ENCODE measurements at places on chromosomes 16 and 17.
A peak's percentile ranks its signal among the peaks of the same experiment; 100 is the strongest.

DNA sequence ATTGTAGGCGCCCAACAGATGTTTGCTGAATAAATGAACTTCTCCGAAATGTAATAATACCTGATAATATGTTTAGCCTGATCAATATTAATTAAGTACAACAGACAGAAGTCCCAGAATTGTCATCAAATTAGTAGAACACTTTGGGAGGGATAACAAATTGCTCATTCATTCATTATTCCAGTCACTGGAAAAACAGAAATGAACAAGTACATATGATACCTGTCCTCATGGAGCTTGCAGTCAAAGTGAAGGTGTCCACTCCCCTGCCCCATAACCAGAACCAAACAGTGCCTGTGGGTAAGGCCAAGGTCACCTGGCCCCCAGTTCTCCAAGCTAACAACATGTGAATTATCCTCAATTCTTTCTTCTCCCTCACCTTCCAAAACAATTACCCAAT, 42.8 kb downstream of the MYO1D start:
- no peak for DNase-seq

DNA sequence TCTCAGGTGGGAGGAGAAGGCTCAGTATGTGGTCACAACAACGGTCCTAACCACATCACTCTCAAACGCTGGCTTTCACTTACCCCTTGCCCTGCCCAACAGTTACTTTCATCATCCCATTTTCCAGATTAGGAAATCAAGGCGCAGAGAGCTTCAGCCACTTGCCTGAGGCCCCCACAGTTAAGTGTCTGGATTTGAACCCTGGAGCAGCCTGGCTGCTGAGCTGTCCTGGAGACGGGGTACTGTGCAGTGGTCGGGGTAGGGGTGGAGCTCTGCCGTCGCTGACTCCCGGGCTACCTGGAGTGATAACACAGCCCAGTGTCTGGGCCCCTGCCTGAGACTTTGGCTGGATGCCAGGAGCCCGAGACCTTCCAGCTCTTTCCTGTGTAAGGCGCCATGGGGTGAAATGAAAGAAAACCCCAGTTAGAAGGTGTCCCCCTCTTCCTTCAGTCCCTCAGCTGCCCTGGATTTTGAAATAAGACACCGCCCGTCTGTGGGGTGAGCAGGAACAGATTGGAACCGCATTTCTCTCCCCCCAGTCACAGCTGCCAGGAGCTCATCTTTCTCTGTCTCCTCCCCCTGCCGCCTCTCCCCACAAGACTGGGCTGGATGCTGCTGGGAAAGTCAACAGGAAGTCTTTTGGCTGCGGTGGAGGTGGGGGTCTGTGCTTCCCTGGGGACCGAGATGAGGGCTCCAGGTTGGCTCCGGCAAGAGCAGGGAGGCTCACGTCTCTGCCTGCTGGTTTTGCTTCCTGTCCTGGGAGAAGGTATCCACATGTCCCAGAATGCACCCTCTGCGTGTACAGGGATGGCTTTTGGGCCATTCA, 280.2 kb downstream of the SEC14L1 start:
- no peak for DNase-seq

DNA sequence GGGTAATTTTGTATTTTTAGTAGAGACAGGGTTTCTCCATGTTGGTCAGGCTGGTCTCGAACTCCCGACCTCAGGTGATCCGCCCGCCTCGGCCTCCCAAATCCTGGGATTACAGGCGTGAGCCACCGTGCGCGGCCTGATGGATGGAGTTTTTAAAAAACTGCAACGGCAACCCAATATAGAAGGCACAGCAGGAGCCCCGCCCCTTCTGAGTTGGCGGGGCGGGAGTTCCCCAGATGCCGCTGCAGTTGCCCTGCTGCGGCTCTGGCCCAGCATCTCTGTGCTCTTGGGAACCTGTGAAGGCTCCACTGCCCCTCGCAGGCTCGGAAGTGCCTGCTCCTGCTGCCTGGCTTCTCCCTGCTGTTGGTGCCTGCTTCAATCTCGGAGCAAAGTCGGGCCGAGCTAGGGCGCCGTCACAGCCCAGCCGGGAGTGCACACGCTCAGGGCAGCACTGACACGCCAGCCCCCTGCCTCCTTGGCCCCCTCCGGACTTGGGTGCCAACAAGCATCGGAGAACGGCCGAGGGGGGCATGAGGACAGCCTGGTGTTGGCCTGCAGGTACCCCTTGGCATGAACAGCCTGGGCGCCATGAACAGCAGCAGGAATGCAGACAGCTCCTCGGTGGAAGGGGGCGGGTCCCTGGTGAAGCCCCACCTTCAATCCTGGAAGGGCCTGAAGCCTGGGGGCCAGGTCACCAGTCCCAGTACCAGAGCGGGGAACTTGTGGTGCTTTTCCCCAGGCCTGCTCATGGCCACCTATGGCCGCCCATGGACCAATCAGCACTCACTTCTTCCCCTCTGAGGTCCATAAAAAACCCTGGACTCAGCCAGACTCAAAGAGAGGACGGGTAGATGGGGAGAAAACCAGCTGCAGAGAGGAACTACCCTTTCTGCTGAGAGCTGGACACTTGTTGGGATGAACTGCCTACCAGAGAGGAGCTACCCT, 2.3 kb upstream of the NT5M start:
- peak; percentile 71 for DNase-seq

GRCh38 chr17:82348866-82349265, 10.2 kb upstream of the TEX19 start:
- DNase-seq = no peak

DNA sequence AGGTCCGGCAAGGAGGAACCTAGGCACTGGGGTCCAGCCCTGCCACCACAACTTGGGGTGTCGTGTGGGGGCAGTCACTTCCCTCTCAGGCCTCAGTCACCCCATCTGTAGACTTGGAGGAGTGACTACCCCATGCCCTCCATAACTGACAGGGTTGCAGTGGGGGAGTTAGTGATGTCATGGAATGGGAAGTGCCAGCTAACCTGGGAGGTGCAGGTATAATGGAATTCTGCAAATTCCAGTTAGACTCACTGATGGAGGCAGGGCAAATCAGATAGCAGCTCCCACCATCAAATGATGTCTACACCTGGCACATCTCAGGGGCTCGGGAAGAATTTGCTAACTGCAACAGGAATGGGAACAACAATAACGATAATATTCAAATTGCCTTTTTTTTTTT, 72.9 kb downstream of the CNGB1 start:
- DNase-seq = no peak

DNA sequence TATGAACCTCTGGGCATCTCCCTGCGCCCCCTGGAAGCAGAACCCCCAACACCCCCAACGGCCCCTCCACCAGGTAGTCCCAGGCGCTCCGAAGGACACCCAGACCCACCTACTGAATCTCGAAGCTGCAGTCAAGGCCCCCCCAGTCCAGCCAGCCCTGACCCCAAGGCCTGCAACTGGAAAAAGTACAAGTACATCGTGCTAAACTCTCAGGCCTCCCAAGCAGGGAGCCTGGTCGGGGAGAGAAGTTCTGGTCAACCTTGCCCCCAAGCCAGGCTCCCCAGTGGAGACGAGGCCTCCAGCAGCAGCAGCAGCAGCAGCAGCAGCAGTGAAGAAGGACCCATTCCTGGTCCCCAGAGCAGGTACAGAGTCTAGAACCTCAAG, 1.5 kb downstream of the BCL6B start:
- no peak for DNase-seq

DNA sequence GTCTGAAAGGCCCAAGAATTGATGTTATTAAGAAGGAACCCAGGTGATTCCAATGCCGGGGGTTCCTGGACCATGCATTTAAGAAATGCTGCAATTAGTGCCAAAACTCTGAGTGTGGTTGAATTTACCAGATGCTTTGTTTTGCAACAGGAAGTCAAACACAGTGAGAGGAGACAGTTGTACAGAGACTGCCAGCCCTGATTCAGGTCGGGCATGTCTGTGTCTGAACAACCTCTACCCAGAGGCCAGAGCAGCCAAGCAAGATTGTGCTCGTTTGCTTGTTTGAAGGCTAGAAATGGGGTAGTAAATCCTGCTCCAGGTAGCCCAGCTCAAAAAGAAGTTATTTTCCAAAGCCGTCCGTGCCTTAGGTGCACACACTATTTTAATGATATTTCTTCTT, 412.4 kb upstream of the ERCC4 start:
- no peak for DNase-seq

DNA sequence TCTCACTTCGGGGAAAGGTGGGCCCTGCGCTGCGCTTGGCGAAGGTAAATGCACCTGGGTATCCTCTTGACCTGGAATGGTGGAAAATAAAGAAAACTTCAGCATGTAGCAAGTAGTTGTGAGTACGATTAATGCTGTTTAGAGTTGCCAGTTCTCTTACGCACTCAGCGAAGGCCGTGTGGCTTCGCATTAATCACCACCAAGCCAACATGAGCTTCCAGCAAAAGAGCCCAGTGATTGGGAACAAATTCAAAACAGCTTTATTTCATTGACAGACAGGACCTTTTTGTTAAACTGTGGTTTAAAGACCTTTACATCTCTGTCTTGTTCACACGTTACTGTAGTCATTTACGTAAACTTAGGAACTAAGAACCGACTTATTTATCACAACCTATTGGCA, 531.4 kb downstream of the MAF start:
- DNase-seq = no peak

GRCh38 chr17:35947156-35947585, 3.7 kb upstream of the LYZL6 start:
- no peak for DNase-seq

DNA sequence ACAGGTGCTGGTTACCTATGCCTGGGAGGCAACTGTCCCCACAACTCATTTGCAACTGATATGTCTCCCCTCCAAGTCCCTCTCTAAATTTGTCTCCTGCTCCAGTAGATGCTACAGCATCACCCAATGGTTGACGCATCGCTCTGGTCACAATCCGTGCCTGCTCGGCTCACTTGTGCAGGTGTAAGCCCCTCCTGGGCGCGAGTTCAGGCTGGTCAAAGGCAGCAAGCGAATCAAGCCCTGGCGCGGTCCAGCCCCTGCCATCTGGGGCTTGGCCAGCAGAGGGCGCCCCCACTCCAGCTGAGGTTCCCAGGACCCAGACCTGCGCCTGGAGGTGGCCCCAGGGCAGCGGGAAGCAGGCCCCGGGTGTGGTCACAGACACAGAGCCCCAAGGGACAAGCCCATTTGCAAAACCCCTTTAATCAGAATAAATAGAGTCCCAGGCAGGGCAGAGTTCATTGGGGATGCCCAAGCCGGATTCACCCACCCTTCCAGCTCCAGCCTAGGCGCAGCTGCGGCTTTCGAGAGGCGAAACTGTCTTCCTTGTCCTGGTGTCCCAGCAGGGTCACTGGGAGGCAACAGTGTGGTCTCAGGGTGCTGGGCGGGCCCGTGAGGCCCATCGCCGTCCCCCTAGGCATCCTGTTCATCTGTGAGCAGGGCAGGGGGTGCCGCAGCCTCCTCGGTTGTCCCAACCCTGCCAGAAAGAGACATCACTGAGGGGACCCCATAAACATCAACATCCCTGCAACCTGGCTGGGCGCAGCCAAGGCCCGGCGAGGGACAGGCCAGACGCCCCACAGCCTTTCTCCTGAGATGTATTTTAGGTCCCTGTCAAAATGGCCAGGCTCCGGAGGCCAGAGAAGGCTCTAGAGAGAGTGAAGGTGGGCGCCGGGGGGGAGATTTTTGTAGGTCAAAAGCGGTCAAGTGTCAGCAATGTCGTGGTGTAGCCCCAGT, 15.8 kb downstream of the TMC6 start:
- DNase-seq = peak; percentile 81

GRCh38 chr16:1534021-1535020, 855 bp downstream of the TMEM204 start:
- peak; percentile 46 for DNase-seq

DNA sequence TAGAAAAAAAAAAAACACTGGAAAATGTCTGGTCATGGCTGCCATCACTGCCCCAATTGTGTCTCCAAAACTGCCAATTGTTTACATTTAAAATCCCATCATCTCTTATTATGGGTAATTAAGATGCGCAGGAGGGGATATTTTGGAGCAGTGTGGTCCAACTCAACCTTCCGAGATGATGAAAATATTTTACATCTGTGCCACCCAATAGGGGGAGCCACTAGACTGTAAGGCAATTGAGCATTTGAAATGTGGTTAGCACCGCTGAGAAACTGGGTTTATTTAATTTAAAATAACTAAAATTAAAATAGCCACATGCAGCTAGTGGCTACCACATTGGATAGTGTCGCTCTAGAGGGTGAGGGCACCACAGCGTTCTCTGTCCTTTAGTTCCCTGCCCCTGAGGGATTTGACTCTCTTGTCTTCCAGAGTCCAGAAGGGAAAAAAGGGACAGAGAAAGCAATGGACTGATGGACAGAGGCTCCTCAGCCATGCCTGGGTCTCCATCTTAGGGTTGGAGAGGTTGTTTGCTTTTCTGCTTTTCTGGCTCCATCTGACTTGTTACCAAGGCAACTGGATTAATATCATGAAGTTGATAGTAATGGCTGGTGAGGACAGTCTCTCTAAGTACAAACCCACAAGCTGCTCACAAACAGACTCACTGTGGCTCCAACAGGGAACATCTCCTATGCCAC, 3.5 kb downstream of the MPO start:
- DNase-seq = no peak

DNA sequence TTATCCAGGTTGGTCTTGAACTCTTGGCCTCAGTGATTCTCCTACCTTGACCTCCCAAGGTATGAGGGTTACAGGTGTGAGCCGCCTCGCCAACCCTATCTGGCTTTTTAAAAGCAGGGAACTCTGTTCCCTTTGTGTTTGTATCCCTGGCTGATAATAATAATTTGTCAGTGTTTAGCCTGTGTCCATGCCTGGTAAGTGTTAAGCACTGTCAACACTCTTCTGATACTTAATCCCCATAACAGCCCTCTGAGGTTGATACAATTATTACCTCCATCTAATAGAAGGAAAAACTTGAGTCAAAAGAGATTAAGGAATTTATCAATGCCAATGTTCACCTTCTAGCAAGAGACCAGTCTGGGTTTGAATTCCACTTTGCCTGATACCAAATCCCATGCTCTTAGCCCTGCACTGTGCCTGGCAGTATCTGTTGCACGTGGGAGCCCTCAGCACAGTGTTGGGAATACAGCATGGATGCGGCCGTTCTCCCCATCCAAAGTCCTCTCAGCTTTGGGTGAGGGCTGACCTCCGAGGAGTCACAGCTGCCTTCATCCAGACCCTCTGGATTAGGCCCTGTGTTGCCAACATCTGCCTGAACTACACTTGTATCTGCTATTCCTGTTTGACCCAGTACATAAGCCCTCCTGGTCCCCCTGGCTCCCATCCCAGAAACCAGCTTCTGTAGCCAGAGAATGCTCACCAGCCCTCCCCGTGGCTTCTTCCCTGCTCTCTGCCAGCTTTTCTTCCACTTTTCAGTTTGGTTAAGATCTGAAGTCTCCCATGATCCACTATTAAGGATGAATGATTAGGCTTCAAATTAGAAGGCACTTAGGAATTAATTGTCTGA, 335.6 kb upstream of the ASIC2 start:
- no peak for DNase-seq

Measured in activated naive CD4-positive, alpha-beta T cell treated with anti-CD3 and anti-CD28 coated beads, Interleukin-2, amount 50 U/mL, for 72 hours (primary cell).